ENCODE measurements at places on chromosomes 7 and 10.

DNA sequence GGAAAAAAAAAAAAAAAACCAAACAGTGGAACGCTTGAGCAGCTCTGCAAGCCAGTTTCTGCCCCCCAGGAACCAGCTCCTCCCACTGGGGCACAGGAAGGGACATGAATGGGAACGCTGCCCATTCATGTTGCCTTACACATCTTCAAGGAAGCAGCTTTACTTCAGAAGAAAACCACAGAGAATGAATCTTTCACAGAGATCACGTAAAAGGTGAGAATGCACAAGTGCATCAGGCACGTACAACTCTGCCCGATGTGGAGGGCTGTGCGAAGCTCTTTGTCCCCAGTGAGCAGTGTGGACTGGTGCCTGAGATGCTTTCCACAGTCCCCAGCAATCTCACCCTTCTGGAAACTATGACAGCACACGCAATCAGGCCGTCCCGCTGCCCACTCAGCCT lies 106.2 kb downstream of the DLG5 start:
- no peak for DNase-seq

- DNase-seq = no peak
Observed at GRCh38 chr10:124152139-124153022, 59.0 kb upstream of the CHST15 start.

GRCh38 chr7:81925530-81925929 lies 155.7 kb upstream of the HGF start:
- DNase-seq = no peak

- no peak for DNase-seq
Observed at GRCh38 chr7:129896568-129897382, 56.0 kb downstream of the UBE2H start.

All from glomerular endothelial cell (primary cell).